Activated CD8-positive, alpha-beta memory T cell treated with anti-CD3 and anti-CD28 coated beads for 4 hours (primary cell): ENCODE measurements at places on chromosomes 2 and 18.

DNA sequence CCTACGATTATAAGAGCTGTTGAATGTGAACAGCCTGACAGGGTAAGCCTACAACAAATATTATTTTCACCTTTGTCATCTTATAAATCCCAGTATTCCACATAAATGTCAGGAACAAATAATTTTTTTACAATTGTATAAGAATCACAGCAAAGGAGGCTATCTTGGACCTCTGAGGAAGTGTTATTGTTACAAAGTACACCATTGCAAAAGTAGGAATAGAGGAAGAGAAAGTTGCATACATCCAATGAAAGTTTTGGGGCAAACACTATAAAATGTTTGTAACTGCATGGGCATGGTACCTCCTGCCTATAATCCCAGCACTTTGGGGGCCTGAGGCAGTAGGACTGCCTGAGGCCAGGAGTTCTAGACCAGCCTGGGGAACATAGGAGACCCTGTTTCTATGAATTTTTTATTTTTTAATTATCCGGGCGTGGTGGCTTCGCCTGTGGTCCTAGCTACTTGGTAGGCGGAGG lies 715 bp upstream of the MEMO1 start:
- no peak for DNase-seq

DNA sequence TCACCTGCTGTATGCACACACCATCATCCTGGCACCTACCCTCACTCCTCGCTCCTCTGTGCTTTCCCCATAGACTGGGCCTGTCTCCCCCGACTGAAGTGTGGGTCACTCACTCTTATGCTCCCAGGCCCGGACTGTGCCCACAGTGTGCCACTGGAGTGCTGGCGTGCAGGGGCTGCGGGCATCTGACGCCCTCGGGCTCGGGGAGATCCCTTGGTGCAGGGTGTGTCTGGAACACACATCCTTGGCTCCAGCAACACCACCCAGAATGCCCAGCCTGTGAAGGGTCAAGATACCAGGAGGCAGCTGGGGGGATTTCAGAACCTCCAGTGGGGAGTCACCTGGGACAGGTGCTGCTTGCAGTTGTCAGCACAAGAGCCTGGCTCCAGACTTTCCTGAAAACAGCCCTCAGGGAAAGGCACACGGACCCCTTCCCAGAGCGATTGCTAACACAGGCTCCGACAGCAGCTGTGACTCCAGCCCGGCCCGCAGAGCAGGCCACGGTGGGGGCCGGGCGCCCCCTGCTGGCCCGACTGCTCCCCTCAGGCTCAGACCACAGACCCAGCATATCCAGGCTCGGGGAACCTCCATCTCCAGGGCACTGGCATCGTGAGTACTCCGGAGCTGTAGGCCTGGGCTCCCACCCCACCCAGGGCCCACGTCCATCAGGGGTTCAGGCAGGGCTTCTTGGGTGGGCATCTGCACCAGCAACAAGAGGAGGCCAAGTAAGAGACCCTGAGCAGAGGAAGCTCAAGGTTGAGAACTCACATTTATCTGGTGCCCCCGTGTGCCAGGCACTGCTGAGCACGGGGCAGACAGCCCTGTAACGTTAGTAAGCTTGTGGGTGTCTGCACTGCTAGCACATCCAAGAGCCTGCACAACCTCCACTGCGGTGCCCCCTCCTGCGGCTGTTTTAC lies 8.6 kb downstream of the HS1BP3 start:
- DNase-seq: peak; percentile 45

DNA sequence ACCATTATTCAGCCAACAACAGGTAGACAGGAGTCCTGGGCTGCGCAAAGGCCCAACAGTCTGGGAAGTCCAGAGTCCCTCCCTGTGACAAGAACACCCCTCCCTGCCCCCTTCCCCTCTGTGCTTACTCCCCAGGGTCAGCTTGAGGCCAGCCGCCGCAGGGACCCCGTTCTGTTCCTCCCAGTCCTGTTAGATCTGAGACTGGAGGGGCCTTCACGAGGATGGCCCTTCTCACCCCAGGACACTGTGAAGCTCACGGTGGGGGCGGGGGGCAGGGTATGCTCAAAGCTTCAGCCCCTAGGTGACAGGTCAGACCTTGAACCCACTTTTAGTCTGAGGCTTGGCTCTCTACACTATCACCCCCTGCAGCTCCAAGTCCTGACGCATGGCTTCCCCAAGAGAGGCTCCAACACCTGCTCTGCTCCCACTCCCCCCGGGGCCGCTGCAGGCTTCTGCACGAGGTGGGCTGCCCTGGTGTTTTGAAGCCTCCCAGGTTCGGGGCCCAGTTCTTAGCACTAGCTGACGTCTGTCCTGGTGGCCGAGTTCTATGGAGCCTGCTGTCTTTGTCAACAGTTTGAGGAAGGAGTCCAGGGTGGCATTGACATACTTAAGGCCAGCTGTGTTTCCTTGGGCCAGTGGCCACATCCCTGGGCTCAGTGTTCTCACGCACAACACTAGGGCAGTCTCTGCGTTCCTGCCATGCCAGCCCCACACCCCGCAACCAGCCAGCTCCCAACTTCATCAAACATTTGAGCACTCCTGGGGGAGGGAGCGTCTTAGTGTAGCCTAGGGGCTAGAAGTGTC lies 37.2 kb upstream of the HPCAL1 start:
- no peak for DNase-seq

GRCh38 chr2:62868947-62869346 lies 163.4 kb downstream of the EHBP1 start:
- no peak for DNase-seq

GRCh38 chr2:207734264-207734635 lies 22.8 kb downstream of the CCNYL1 start:
- no peak for DNase-seq

DNA sequence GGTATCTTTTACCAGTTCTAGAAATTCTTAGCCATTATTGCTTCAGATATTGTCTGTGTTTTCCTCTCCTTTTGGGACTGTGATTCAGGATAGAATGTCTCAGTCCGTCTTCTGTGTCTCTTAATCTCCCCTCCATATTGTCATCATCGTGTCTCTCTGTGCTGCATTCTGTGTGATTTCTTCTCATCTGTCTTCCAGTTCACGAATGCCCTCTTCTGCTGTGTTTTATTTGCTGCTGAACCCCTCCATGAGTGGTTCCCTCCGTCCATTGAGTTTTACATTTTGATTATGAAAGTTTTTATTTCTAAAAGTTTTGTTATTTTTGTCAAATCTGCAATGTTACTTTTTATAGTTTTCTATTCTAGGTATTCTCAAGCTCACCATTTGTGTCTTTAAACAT lies 11.7 kb downstream of the D2HGDH start:
- no peak for DNase-seq

DNA sequence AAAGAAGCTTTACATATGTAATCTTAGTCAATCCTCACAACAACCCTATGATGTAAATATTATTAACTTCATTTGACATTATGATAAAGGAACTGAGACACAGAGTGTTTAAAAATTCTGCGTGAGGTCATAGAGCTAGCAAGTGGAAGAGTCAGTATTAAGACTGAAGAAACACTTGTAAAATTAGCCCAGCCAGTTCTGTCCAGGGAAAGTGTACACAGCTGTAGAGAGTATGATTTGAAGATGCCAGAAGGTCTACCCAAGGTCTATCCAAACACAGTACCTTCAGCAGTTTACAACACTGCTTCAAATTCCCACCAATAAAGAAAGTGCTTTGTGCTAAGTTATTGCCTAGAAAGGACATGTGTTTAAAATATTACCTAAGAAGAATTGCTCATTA lies 51.7 kb upstream of the ITPRID2 start:
- no peak for DNase-seq

DNA sequence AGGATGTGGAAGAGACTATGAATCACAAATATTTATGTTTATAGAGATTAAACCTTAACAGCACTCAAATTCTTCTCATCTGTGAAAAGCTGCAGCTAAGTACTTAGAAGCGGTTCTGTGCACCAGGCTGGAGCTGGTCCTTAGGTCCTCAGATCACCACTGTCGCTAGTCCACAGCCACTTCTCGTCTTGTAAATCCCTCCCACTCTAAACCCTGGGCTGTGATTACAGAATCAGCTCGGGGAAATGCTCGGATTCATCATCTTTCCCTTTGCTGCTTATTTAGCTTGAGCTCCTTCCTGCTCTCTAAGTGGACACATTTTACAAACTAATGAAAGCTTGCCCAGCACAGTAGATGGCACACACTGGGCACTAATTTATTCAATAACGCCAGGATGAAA lies 61.7 kb downstream of the RNF152 start:
- no peak for DNase-seq

DNA sequence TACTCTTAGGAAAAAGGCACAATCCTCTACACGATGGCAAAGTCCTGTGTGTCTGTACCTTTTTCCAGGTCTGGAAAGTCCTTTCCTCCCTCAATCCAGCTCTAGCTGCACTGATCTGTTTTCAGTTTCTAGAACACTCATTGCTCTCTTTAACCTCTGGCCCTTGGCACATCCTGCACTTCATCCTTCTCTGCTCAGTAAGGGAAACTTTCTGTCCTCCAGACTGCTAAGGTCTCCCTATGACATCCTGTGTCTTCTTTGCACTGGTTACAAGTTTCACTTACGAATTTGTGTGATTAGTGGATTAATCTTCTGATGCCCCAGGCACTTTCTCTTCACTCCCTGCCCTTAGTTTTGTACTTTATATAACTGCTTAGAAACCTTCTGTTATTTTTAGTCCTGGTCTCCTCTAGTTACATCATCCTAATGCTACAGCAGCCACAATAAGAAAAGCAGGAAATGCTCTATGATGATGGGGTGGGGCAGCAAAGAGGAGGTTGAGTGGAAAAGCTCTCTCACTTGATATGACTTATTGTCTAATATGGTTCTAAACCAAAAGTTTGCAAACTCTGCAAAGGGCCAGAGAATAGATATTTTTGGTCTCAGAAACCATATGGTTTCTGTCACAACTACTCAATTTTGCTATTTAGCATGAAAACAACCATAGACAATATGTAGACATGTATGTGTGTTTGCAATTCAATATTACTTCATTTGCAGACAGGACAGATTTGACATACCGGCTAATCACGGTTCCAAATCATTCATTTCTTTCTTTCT lies 568.2 kb downstream of the THSD7B start:
- DNase-seq: no peak

- DNase-seq: no peak
These were observed 119.3 kb upstream of the SMAD2 start for GRCh38 chr18:48049757-48050156.
